Activated T-cell treated with anti-CD3 and anti-CD28 coated beads, Interleukin-2, amount 50 U/mL, for 4 hours (primary cell): ENCODE measurements at places on chromosomes 11 and 22.

GRCh38 chr11:117479372-117479771 is 151.7 kb downstream of the CEP164 start:
- no peak for DNase-seq

DNA sequence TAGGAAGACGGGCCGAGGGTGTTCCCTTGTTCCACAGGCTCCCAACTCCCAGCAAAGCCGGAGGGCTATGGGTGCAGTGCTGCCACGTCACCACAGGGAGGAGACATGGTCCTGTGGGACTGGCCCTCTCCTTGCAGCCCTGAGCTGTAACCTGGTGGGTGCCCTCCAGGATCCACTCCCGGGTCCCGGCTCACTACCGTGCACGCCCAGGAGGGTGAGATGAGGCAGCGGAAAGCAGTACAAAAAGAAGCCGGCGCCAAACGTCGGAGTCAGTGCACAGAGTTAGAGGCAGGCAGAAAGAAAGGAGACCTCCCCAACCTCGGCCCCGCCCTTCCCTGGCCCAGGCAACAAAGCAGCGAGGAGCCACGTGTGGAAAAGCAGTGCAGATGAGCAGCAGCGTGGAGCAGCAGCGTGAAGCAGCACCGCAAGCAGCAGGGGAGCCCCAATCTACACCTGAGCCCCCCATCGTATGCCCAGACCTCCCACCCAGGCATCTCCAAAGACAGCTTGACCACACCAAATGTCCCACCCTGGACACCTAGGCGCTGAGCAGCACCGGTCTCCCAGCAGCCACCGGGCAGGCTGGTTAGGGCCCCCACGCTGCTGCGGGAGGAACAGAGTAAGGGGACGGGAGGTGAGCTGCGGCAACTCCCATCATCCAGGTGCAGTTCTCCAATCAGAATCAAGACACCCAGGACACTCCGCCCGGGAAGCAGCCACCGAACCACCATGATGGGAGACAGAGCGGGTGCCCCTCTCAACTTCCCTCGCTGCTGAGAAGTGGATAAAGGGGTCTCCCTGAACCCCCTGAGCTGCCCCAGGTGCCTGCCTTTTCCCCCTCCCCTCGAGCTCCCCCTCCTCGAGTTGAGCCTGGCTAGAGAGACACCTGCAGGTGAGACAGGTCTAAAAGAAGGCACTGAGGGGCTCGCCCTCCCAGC is 28.8 kb downstream of the IGSF9B start:
- peak; percentile 64 for DNase-seq

DNA sequence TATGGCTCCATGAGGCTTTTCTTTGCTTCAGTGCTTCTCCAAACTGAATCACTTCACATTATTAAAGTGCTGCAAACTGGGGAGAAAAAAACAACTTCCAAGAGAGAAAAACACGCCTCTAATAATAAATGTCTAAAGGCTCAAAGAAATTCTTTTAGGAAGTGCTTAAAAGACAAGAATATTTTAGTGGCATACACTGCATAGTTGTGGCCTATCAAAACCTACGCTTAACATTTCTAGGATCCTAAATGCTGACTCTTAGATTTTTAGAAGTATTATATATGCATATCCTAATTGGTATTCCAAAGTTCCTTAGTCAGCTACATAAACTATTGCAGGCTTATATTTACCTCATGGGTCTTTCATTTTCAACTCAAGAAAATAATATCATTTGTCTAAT is 879.0 kb upstream of the CCDC90B start:
- DNase-seq, result no peak

DNA sequence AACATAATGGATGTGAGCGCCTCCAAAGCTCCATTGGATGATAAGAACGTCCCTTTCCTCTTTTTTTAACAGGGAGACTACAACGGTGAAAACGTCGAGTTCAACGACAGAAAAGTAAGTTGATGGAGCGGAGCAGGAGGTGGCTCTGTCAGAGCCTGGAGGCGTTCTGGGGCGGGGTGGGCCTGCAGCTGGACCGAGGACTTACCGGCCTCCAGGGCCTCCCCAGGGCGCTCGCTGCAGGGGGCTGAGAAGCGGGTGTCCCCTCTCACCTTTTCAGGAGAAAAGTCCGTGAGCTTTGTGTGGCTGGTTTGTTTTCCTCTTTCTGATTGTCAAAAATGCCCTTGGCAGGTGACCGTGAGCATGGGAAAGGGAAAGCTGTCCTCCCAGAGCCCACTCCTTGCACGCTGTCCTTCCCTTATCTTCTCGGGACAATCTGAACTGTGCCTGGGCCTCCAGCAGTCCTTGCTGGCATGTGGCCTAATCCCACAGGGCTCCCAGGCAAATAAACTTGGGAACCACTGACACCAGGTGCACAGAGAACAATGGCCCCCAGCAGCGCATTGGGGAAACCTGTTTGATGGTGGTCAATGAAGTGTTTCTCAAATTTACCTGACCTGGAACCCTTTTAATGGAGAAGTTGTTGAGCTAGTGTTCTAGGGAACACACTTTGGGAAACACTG is 38.4 kb downstream of the ANO1 start:
- DNase-seq, result no peak

- no peak for DNase-seq
Observed at GRCh38 chr22:44205516-44206329, 25.0 kb downstream of the PARVG start.

DNA sequence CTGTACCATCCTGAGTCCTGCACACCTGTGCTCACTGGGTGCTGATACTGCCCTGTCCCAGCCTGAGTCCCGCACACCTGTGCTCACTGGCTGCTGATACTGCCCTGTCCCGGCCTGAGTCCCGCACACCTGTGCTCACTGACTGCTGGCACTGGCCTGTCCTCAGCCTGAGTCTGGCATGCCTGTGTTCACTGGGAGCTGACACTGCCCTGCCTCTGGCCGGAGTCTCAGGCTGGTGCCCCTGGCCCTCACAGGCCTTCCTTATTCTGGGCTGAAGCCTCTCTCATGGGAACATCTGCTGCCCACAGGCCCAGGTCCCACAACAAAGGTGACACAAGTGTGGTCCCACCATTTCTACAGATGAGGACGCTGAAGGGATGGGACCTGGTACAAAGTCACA is 115.1 kb downstream of the MPPED1 start:
- DNase-seq, result no peak

- DNase-seq, result no peak
Observed at GRCh38 chr11:85845124-85845631, 10.0 kb upstream of the CCDC83 start.
